ENCODE measurements at places on chromosomes 4 and X. TPM values are rescaled to one million over a fixed set of nuclear protein-coding genes. Genes with fewer than 3 reads are reported as not detected.
A peak's percentile ranks its signal among the peaks of the same experiment; 100 is the strongest.

RGN gene
- total RNA-seq, result not detected

EPGN gene
- 3.7 TPM for total RNA-seq

ZIC3 gene
- not detected for total RNA-seq

AFF2 gene
- 6.2 TPM for total RNA-seq

GRCh38 chr4:37599092-37599790 is 86.9 kb downstream of the RELL1 start:
- H3K27me3 ChIP-seq, result no peaks in the 10 kb centered on the region
- no peak for DNase-seq
- no peak overlapping the region for H3K4me3 ChIP-seq
- no peak overlapping the region for H3K27ac ChIP-seq
- peaks cover 8% of the 10 kb centered on the region for H3K4me1 ChIP-seq
- no peaks in the 10 kb centered on the region for H3K36me3 ChIP-seq

- no peaks in the 10 kb centered on the region for H3K36me3 ChIP-seq
- H3K27me3 ChIP-seq, result no peaks in the 10 kb centered on the region
- no peak overlapping the region for H3K27ac ChIP-seq
- no peaks in the 10 kb centered on the region for H3K4me1 ChIP-seq
- DNase-seq, result no peak
- H3K4me3 ChIP-seq, result no peak overlapping the region
Observed at GRCh38 chr4:28350485-28350884, 1489.8 kb downstream of the STIM2 start.

- H3K4me3 ChIP-seq, result no peak overlapping the region
- H3K27ac ChIP-seq, result no peak overlapping the region
- H3K36me3 ChIP-seq, result no peaks in the 10 kb centered on the region
- no peaks in the 10 kb centered on the region for H3K27me3 ChIP-seq
- H3K4me1 ChIP-seq, result no peaks in the 10 kb centered on the region
Observed at GRCh38 chr4:79621061-79621460, 213.0 kb upstream of the GK2 start.

GRCh38 chrX:22699581-22700091 is 300.1 kb upstream of the DDX53 start:
- no peaks in the 10 kb centered on the region for H3K36me3 ChIP-seq
- no peak for DNase-seq
- no peak overlapping the region for H3K27ac ChIP-seq
- H3K4me3 ChIP-seq, result no peak overlapping the region
- no peaks in the 10 kb centered on the region for H3K27me3 ChIP-seq

GRCh38 chrX:139739138-139739537 is 31.2 kb upstream of the MCF2 start:
- peak; percentile 2 for DNase-seq
- H3K27ac ChIP-seq, result no peak overlapping the region
- H3K27me3 ChIP-seq, result no peaks in the 10 kb centered on the region
- peaks cover 9% of the 10 kb centered on the region for H3K36me3 ChIP-seq
- H3K4me3 ChIP-seq, result no peak overlapping the region

- no peak overlapping the region for H3K27ac ChIP-seq
- no peak for DNase-seq
- H3K27me3 ChIP-seq, result no peaks in the 10 kb centered on the region
Observed at GRCh38 chr4:139607502-139608060, 51.6 kb upstream of the SETD7 start.

GRCh38 chr4:136864604-136865185 is 667.6 kb downstream of the PCDH18 start:
- H3K27ac ChIP-seq, result no peak overlapping the region
- no peaks in the 10 kb centered on the region for H3K36me3 ChIP-seq
- no peaks in the 10 kb centered on the region for H3K27me3 ChIP-seq
- no peak overlapping the region for H3K4me3 ChIP-seq
- no peaks in the 10 kb centered on the region for H3K4me1 ChIP-seq

DNA sequence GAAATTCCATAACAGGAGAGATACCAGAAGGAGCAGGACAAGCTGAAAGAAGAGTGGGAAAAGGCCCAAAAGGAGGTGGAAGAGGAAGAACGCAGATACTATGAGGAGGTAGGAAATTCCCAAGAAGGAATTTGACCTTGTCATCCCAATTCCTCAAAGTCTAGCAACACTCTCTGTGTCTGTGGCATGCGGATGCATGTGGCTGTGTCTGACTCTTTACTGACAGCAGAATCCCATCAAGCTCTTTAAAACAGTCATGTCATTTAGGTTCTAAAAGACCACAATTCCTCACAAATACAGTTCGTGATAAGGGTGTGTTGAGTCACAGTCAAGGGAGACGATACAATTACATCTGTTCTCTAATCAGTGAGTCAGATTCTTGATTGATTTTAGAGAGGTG is 68.5 kb downstream of the PHOX2B start:
- H3K27ac ChIP-seq, result no peak overlapping the region
- no peaks in the 10 kb centered on the region for H3K4me1 ChIP-seq
- no peaks in the 10 kb centered on the region for H3K27me3 ChIP-seq
- H3K36me3 ChIP-seq, result no peaks in the 10 kb centered on the region

DNA sequence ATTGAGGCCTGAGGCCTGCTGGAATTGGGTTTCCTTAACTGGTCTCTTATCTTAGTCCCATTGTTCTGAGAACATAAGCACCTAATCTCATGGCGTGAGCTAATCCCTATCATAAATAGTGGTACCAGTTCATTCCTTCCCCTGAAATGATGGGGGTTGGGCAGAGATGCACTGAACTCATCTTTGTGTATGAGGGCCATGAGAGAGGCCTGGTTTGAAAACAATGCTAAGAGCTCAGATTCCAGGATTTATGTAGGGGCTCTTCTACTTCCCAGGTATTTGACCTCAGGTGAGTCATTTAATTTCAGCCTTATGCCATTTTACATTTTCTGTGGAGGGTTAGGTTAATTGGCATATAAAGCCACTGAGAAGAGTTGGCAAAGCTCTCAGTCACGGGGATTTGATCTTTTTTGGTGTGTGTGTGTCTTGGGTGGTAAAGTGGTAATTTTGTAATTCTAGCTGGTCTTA is 4.4 kb downstream of the RBM3 start:
- peaks cover 46% of the 10 kb centered on the region for H3K36me3 ChIP-seq
- peaks cover 24% of the 10 kb centered on the region for H3K4me1 ChIP-seq
- H3K27me3 ChIP-seq, result no peaks in the 10 kb centered on the region
- H3K4me3 ChIP-seq, result no peak overlapping the region
- no peak for DNase-seq

DNA sequence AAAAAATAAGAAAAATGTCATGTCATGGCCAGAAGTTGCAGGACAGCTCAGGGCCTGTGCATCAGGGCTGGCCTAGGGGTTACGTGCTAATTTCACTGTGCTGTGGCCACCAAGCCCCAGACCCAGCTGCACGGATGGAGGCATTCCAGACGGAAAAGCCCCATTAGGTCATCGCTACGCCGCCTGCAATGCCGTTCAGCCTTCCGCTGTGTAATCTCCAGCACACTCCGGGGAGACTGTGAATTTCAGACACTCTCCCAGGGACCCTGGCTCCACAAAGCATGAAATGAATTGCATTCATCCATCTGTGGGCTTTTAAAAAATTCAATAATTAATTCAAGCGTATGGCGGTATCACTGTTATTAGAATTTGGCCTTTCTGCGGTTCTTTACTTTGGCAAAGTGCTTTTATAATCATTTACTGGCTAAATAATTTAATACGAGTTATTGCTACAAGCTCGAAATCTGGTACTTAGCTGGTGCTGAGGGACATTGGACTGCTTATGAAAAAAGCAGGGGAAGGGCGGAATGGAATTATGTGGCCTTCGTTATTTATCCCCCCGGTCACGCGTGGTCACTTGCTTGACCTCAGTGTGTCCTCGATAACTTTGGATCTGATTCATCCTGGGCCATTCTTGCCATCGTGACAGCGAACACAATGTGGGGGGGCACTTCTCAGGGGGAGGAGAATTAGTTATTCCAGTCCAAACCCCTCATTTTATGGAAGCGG is 9.0 kb upstream of the NSG1 start:
- no peak for DNase-seq
- H3K4me3 ChIP-seq, result no peak overlapping the region
- no peaks in the 10 kb centered on the region for H3K27me3 ChIP-seq
- no peak overlapping the region for H3K27ac ChIP-seq

- H3K27me3 ChIP-seq, result no peaks in the 10 kb centered on the region
- H3K36me3 ChIP-seq, result no peaks in the 10 kb centered on the region
- no peak for DNase-seq
- H3K4me3 ChIP-seq, result no peak overlapping the region
- H3K4me1 ChIP-seq, result no peaks in the 10 kb centered on the region
Observed at GRCh38 chr4:159042097-159042605, 60.7 kb upstream of the RAPGEF2 start.

DNA sequence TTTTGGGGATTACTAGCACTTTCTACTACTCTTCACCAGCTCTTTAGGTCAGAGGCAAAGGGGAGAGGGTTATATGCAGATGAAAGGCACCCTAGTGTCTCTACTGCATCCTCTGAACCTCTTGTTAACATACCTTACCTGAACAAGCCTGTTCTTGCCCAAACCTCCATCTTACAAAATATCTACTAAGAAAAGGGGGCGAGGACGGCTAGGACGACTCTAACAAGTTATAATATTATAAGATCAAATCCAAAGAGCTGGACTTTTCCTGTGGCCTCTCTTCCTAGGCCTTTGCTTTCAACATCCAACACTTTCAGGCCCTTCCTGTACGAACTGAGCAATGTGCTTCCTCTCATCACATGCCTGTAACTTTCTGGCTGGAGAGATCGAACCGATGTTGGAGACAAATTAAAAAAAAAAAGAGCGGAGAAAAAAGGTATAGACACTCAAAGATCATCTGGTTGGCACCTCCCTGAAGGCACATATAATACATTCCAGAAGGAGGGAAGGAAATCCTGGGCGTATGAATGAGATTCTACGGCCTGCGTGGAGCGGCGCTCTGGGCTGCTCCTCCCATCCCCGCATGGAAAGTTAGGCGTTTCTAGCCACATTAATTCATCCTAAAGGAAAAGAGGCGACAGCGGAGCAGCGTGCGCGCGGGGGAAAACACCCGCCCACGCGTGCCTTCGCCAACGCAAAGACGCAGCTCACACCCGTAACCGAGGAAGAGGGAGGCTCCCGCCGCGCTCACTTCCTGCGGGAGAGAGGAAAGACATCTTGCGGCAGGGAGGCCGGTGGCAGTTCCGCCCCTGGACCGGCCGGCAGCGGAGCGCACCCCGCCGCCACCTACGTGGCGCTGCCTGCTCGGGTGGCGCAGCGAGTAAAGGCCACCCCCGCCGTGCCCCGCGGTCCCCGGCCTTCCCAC is 808 bp downstream of the PRDM5 start:
- no peaks in the 10 kb centered on the region for H3K36me3 ChIP-seq
- peak; percentile 33 for DNase-seq
- H3K27me3 ChIP-seq, result peaks cover 7% of the 10 kb centered on the region
- H3K4me3 ChIP-seq, result peak overlapping the region; percentile 61

DNA sequence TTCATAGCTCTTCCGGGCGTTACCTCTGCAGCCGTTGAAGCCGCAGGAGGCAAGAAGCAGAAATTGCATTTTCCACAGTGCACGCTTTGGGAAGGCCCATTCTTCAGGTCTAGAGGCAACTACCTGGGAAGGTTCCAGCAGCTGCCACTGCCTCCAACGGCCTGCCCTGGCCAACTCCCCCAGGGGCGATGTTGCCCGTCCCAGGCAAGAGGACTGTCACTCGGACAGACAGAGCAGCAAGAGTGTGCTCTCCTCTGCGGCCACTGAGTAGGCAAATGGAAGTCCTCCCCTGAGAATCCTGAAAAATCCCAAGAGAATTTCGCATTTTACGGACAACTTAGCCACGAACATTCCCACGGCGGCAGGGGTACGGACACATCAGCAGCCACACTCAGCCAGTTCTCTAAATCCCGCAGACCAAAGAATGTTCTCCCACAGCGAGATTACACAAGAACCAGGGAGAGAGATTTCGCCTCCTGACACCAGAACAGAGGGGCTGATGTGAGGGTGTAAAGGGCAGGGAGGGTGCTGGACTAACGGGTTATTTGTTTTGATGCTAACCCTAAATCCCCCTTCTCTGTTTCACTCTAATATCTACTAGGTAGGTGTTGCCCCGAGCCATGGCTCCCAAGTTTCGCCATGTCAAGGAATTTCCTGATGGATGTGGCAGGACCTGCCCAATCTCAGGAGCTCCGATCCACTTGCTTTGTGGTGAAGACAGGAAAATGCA is 63.8 kb downstream of the SEPSECS start:
- no peak for DNase-seq
- no peaks in the 10 kb centered on the region for H3K27me3 ChIP-seq
- H3K27ac ChIP-seq, result no peak overlapping the region
- no peak overlapping the region for H3K4me3 ChIP-seq
- H3K36me3 ChIP-seq, result no peaks in the 10 kb centered on the region

DNA sequence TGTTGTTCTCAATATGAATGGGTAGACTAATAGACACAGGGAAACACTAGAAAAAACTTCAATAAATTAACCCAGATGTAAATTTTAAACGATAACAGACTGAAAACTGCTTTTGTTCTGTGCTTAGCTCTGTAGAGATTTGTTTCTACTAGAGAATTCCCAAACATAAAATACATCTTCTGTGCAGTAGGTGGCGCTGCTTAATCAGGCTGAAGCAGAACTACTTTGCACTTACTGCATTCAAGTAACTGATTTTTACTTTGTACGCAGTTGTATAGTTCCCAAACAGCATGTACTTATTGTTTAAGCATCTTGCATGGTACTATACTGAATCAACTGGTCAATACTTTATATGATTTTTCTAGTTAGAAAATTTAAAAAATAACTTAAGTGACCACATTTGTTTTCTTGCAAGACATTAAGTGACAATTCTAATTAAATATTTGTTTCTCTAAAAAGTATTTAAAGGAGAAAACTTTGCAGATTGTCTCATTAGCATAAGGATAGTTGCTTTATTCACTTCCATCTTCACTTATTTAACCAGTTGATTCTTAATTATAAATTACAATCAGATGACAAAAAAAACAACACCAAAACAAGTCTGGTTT is 490.6 kb downstream of the IL15 start:
- peaks cover 35% of the 10 kb centered on the region for H3K36me3 ChIP-seq
- peaks cover 8% of the 10 kb centered on the region for H3K4me1 ChIP-seq
- no peak overlapping the region for H3K27ac ChIP-seq
- no peak overlapping the region for H3K4me3 ChIP-seq

DNA sequence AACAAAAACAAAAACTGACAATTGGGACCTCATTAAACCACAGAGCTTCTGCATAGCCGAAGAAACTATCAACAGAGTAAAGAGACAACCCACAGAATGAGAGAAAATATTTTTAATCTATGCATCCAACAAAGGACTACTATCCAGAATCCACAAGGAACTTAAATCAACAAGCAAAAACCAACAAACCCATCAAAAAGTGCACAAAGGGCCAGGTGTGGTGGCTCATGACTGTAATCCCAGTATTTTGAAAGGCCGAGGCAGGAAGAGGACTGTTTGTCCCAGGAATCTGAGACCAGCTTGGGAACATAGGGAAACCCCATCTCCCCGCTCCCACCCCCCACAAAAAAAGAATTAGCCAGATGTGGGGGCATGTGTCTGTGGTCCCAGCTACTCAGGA is 10.7 kb downstream of the C4orf51 start:
- H3K4me3 ChIP-seq, result no peak overlapping the region
- no peak for DNase-seq
- no peaks in the 10 kb centered on the region for H3K4me1 ChIP-seq
- no peaks in the 10 kb centered on the region for H3K27me3 ChIP-seq
